SIG-M5 (cell line): ENCODE measurements at places on chromosomes 7 and 10.

DNA sequence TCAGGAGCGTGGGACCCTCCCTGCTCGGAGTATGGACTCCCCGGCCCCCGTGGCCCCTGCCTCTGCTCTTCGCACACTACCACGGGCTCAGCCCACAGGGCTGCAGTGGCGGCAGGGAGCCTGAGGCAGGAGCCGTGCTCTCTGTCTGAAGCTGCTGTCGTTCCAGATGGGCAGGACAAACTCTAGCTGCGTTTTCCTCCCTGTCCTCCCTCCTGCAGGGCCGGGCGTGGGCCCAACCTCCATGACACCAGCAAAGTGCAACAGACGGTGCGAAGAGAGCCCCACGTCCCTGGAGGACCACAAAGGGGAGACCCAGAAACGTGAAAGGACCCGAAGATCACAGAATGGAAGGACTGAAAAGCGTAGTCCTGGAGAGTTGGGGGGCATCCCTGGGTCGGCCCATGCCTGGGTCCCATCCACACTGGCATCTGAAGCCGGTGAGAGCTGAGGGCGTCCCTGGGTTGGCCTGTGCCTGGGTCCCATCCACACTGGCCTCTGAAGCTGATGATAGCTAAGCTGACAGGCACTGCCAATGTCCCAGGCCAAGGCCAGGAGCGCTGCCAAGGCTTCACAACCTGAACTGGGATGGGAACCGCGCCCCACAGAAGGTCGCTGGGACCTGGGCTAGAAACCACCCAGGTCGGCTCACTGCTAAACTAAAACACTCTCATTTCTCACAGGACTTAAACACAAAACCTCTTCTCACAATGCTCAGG, 267.0 kb downstream of the MAD1L1 start:
- no peak for DNase-seq

- DNase-seq: no peak
These were observed 14.5 kb downstream of the CFAP46 start for GRCh38 chr10:132927824-132928223.

GRCh38 chr7:33509206-33509605, 379.8 kb downstream of the BBS9 start:
- no peak for DNase-seq

DNA sequence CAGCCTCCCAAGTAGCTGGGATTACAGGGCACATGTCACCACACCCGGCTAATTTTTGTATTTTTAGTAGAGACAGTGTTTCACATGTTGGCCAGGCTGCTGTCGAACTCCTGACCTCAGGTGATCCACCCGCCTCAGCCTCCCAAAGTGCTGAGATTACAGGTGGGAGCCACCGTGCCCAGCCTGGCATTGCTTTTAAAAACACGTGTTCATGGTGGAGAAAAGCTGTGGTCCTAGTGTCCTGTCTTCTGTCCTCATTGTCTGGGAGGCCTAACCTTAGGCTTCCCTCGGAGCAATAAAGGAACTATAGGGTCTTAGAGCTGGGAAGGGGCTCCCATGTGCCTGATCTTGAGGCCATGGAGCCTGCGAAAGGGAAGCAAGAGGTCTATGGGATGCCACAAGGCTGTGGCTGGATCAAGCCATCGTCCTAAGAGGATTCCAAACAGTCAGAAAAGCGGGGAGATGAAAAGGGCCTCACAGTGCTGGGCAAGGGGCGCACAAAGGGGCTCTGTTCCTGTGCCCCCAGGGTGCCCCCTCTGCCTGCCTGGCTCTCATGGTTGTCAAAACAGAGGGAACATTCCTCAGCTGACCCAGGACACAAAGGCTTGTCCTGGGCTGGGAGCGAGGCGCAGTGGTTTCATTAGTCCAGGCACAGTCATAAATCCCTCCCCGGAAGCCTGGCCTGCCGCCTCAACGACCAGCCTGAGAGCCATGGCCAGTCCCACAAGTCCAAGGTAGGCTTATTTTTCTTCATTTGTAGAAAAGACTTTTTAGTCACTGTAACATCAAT, 106.6 kb upstream of the TNS3 start:
- DNase-seq: no peak

DNA sequence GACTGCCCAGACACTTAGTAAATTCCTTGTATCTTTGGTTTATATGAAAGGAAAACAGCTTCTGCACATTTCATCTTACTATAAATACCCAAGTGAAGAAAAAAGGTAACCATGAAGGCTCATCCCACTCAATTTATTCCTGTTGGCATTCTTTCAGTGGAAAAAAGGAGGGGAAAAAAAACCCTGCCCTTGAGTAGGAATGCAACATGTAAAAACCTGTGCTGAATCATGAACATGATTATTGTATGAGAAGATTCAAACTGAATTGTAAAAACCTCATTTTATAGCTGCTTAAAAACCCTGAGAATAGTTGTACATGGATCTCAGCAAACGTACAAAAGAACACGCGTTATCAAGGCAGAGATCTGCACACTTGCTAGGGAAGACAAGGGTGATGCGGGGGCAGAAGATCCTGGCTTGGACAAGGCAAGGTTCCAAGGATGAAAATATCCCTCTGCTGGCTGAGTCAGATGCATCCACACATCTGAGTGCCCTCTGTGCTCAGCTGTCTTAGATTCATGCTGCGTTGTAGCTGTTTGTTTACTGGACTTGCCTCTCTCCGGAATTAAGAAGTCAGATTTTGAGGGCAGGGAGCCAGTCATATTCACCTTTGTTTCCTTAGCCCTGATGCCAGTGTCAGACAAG, 658.2 kb downstream of the PARD3 start:
- DNase-seq: no peak
